Endothelial cell of coronary artery (primary cell): ENCODE measurements at places on chromosomes 12 and 14. TPM values are rescaled to one million over a fixed set of nuclear protein-coding genes. Genes with fewer than 3 reads are reported as not detected.

Gene MIPOL1
- 17.5 and 18.2 TPM in 2 replicates for total RNA-seq

Gene SLC10A1
- not detected in 2 replicates for total RNA-seq

Gene SERPINA10
- total RNA-seq, result not detected in 2 replicates

Gene GNB3
- 1.3 and 1.5 TPM in 2 replicates for total RNA-seq

Gene POTEM
- total RNA-seq, result not detected in 2 replicates

Gene PLEKHD1
- under 0.01 TPM in 1 of 2 replicates, not detected in the other for total RNA-seq

Gene OR4E2
- total RNA-seq, result not detected in 2 replicates

Gene USP15
- total RNA-seq, result 86.5 and 88.6 TPM in 2 replicates

Gene GPR68
- 0.72 and 1.3 TPM in 2 replicates for total RNA-seq

Gene IGF1
- total RNA-seq, result 0.09 and 0.28 TPM in 2 replicates

Gene ANAPC7
- total RNA-seq, result 52.0 and 56.6 TPM in 2 replicates

Gene KRT75
- not detected in 2 replicates for total RNA-seq

Gene GCN1
- total RNA-seq, result 89.7 and 127 TPM in 2 replicates

Gene KRT7
- total RNA-seq, result 1,160 and 1,591 TPM in 2 replicates

Gene BMP4
- 28.3 and 62.3 TPM in 2 replicates for total RNA-seq

Gene HOXC4
- not detected in 2 replicates for total RNA-seq

Gene KERA
- not detected in 2 replicates for total RNA-seq

Gene GPRC5D
- total RNA-seq, result not detected in 2 replicates

Gene DLGAP5
- total RNA-seq, result 17.5 and 57.8 TPM in 2 replicates

Gene SERPINA1
- not detected in 2 replicates for total RNA-seq

Gene SLC2A3
- 26.7 and 54.7 TPM in 2 replicates for total RNA-seq
